Pancreas (tissue), 10 donors: ENCODE measurements at places on chromosomes 12 and 14. TPM values are rescaled to one million over a fixed set of nuclear protein-coding genes. Genes with fewer than 3 reads are reported as not detected.

The P2RX2 gene
- total RNA-seq, result not detected

The KDM5A gene
- total RNA-seq, result 29.7 TPM

The MGAT4C gene
- 0.08 TPM for total RNA-seq

- no peak for DNase-seq
These were observed 79.2 kb downstream of the FERMT2 start for GRCh38 chr14:52871606-52872005.

DNA sequence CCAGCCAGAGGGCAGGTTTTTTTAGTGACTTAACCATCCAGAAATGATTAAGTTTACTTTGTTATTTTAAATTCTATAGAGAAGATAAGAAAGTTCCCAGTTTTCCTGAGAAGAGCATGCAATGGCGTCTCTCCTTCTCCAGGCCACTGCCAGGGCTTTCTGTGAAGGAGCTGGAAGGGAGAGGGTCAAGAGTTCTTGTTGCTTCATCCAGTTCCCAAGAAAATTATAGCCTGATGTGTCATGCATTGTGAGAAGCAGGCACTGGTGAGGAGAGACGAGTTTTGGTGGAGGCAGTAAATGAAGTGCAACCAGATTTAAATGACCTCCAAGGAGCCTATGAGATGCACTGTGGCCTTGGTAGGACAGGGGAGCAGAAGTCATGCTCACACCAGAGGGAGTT is 14.2 kb downstream of the ELK3 start:
- DNase-seq, result no peak

The KRT79 gene
- not detected for total RNA-seq

The TRHDE gene
- total RNA-seq, result 8.1 TPM

DNA sequence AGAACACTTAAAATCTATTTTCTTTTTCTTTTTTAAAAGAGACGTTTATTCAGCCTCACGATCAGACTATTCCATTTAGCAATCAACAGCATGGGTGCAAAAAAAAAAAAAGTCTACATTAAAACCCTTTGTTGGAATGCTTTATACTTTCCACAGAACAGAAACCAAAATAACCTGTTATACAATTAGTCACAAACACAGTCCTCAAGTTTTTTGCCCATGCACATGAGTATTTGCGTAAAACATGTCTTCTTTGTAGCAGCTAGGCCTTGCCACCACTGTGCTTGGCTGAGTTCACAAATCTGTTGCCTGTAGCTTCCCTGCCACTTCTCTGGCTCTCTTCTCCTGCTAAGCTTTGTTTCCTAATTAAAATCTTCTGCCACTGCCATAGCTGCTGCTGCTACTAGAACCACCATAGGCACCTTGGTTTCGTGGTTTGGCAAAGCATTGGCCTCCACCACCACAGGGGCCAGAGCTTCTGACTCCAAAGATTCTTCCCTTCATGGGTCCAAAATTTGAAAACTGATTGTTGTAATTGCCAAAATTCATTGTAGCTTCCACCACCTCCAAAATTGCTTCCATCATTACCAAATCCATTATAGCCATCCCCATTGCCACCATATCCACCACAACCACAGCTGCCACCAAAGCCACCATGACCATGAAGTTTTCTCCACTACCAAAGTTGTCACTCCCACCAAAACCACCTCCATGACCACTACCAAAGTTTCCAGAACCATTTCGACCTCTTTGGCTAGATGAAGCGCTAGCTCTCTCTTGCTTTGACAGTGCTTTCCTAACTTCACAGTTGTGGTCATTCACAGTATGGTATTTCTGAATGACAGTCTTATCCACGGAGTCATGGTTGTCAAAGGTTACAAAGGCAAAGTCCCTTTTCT is 38.1 kb downstream of the KLRG1 start:
- DNase-seq, result no peak

DNA sequence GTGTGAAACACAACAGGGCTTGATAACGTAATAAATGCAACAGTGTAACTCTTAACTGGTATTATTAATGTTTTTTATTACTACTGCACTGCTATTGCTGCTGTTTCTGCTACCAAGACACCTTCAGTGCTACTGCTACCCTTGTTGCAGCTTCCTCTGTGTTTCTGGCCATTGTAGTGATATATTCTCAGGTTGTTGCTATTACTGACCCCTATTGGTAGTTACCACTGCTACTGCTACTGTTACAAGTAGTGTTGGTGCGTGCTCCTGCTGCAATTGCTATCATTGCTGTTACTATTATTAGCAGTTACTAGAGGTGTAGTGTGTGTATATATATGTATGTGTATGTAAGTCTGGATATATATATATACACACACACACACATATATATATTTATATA is 87.2 kb upstream of the PTPRB start:
- no peak for DNase-seq

GRCh38 chr12:27498149-27498548 is 25.9 kb upstream of the PPFIBP1 start:
- DNase-seq, result no peak

DNA sequence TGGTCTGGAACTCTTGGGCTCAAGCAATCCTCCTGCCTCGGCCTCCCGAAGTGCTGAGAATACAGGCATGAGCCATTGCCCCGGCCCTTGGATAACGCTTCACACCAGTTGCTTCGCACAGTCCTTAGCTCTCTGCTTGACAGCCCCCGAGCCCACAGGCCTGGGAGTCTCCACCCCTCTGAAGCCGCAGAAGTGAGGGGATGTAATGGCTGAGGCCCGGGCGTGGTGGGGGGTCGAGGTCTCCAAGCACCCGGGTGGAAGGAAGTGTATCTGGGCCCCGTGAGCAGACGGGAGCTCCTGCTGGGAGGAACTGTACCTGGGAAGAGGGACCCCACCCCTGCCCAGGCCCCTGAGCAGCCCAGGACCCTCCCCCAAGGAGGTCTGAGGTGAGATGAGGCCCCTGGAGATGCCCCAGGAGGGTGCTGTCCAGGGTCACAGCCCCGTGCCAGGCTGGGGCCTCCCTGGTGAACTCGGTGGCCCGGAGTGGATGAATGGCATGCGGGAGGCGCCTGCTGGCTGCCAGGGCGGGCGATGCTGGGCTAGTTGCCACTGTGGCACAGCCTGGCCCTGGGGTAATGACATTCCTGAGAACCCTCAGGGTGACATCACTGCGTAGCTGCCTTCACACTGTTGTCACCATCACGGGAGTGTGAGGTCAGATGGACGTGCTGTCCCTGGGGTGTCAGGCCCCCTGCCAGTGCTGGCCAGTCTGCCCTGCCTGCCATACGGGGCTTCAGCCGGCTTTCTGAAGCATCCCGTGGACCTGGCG is 48.9 kb downstream of the KIF26A start:
- no peak for DNase-seq

- DNase-seq, result no peak
These were observed 123.4 kb downstream of the PTPRQ start for GRCh38 chr12:80567401-80567800.

DNA sequence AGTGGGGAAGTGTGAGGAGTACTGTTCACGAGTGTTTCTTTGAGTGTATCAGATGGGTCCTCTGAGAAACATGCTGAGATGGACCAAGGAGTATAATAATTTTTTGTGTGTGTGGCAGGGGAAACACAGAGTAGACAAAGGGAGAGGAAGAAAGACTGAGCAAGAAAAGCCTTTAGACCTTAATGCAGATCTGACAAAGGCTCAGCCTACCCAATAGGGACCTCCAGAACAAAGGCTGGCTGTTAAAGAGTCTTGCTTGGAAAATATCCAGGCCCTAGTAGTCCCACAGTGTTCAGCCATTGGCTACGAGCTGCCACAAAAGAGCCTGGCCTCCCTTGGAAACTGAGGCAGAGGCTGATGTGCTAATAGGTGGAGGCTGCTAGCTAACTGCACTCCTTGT is 13.5 kb downstream of the COQ5 start:
- no peak for DNase-seq

The FAM222A gene
- total RNA-seq, result 2.1 TPM

The SMCO2 gene
- not detected for total RNA-seq

GRCh38 chr14:20631880-20632389 is 9.6 kb downstream of the OR6S1 start:
- peak; percentile 87 for DNase-seq

The SLCO1A2 gene
- total RNA-seq, result 0.09 TPM

The RIN3 gene
- 1.9 TPM for total RNA-seq

The SLC6A12 gene
- 1.3 TPM for total RNA-seq

The LMO3 gene
- total RNA-seq, result 15.3 TPM

The DPF3 gene
- total RNA-seq, result 1.3 TPM

The KRT82 gene
- not detected for total RNA-seq
